ENCODE measurements at places on chromosomes 12 and 14. TPM values are rescaled to one million over a fixed set of nuclear protein-coding genes. Genes with fewer than 3 reads are reported as not detected.

DNA sequence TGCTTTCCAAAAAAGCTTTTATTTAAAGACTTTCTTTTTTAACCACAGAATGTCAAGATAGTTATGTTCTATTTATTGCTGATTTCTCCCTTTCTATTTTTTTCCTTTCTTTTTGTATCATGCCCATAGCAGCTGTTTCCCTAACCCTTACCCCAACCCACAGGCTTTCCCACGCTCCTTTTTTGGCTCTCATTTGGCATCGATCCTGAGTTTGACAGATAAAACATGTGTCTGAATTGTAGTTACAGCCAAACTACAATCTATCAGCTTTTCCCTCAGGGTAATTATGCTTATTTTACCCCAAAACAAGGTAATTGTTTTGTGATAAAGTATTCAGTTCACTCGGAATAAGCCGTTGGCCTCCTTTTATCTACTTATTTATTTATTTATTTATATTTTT is 46.7 kb downstream of the PDE3A start:
- no peak for DNase-seq

GRCh38 chr12:121595520-121595919 is 14.7 kb upstream of the KDM2B start:
- no peak for DNase-seq

DNA sequence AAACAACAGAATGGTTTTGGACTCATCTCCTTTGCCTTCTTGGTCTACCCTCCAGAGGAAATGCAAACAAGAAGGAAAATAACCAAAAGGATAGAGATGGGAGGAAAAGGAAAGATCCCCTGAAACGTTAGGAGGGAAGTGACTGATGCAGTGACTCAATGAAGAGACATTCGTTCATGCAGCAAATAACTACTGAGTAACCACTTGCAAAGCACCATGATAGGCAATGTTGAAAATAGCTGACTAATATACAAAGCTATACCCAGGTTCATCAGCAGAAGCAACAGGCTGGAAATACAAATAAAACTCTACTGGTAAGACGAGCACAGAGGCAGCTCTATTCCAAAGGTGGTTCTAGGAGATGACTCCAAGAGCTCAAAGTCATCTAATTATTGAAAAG is 41.8 kb downstream of the R3HDM2 start:
- no peak for DNase-seq

GRCh38 chr14:44989497-44990440 is 27.8 kb downstream of the TOGARAM1 start:
- no peak for DNase-seq

Gene HOXC12
- total RNA-seq: not detected

GRCh38 chr14:55968741-55969140 is 149.5 kb upstream of the PELI2 start:
- no peak for DNase-seq

DNA sequence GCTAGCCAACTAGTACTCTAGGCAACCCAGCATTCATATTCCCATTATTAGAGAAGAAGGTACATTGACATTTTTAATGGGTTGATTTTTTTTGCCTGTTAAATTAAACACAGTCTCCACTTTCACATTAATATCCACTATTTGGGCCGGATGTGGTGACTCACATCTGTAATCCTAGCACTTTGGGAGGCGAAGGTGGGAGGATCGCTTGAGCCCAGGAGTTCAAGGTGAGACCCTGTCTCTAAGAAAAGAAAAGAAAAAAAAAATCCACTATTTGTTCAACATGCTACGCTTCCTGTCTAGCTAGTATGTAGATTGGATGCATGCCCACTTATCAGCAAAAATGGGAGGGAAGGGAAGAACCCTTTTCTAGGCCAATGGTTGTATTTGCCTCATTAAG is 7.1 kb upstream of the CRADD start:
- no peak for DNase-seq

- DNase-seq: no peak
These were observed 21.0 kb downstream of the ANAPC5 start for GRCh38 chr12:121331248-121331647.
